ENCODE measurements at places on chromosomes 2 and 18.

- DNase-seq, result peak; percentile 25
Measured at GRCh38 chr2:240452462-240453256, 17.2 kb downstream of the GPC1 start.

- DNase-seq, result no peak
Measured at GRCh38 chr2:168432565-168433186, 23.4 kb upstream of the CERS6 start.

- no peak for DNase-seq
Measured at GRCh38 chr2:240240781-240241180, 100.3 kb upstream of the OTOS start.

DNA sequence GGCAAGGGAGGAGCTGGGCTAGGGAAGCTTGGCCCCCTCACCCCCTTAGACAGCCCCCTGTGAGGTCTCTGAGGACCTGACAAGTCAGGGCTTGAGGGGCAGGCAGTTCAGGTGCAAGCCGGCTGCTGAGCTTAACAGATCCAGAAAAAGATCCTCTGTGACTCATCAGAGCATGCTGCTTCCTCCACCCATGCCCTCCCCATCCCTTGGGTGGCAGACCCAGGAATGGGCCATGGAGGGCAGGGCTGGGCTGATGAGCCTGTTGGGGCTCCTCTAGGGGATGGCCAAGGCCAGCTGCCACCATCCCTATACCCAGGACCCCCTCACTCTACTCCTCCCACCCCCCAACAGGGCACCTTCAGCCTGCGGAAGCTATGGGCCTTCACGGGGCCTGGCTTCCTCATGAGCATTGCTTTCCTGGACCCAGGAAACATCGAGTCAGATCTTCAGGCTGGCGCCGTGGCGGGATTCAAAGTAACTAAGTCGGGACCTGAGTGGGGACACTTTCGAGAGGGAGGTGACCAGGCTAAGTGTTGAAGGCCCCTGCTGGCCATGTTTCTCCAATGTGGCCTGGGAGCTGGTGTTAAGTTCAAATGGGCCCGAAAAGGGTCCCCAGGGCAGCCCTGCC, 1.9 kb downstream of the SLC11A1 start:
- DNase-seq, result no peak

DNA sequence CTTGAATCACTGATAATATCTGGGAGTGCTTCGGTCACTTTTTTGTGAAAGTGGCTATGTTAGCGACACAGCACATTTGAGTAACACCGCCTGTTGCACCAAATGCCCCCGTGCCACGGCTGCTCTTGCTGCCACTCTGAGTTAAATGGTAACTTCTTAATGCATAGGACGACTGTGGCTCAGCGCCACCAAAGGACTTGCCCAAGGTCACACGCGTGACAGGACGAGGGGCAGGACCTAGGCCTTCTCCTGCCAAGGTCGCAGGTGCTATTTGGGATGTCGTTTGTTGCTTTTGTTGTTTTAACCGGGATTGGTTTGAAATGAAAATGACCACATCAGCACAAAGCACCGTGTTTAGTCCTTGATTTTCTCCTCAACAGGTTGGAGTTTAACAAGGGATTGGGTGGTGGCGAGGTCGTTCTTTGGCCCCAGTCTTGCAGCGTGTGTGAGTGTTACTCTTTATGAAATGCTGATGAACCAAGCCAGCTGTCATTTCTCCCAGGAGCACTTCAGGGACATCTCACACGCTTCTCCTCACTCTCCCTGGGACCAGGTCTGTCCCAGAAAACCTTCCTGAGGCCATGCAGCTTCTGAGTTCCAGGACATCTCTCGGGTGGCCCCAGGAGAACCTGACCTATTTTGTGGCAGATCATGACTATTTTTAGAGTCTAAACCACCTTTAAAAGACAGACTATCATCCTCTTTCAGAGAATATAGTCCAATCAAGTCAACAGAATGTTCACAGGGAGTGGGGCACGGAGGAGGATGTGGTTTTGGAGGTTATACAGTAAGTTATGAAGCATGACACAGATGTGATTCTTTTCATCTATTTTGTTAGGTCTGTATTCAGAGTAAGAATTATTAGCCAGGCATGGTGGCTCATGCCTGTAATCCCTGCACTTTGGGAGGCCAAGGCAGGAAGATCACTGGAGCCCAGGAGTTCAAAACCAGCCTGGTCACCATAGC, 49.9 kb downstream of the MTCL1 start:
- DNase-seq, result peak; percentile 78

- peak; percentile 98 for DNase-seq
Measured at GRCh38 chr2:26274058-26274613, 29.4 kb downstream of the HADHB start.

- no peak for DNase-seq
Measured at GRCh38 chr2:43057026-43057741, 169.2 kb downstream of the ZFP36L2 start.

DNA sequence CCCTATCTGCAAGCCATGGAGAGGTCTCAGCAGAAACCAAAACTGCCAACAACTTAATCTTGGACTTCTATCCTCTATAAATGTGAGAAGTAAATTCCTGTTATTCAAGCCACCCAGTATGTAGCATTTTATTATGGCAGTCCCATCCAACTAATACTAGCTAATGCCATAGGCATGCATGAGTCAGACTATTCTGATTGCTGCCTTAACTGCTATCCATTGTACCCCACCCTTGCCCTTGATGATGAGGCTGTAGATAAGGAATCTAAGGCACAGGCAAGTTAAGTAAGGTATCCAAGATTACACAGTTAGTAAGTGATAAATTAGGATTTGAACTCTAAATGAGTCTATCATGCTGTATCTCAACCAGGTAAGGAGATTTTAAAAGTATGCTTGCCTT, 223.0 kb downstream of the UBE2E3 start:
- DNase-seq, result peak; percentile 81
